Activated CD4-positive, CD25-positive, alpha-beta regulatory T cell treated with anti-CD3 and anti-CD28 coated beads, Interleukin-2, amount 50 U/mL, for 16 hours (primary cell): ENCODE measurements at places on chromosomes 6 and 20.
A peak's percentile ranks its signal among the peaks of the same experiment; 100 is the strongest.

DNA sequence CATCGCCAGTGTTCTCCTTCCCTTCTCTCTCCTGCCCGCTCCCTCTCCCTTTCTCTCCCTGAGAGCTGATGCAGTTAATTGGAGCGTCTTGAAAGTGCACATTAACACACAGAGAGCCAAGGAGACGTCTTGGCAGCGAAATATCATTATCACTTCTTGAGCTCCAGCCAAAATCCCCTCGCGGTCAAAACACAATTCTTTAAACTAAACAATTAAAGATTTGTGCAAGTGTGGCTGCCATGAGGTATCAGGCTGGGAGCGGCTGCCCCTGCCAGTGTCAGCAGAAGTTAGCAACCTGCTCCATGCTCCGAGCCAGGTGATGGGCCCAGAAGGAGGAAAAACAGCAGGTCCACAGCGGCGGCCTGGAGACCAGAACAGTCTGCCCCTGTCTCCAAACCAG, 100.9 kb upstream of the FOXP4 start:
- no peak for DNase-seq

- DNase-seq = no peak
These were observed 197.9 kb upstream of the SNX9 start for GRCh38 chr6:157625111-157625510.

DNA sequence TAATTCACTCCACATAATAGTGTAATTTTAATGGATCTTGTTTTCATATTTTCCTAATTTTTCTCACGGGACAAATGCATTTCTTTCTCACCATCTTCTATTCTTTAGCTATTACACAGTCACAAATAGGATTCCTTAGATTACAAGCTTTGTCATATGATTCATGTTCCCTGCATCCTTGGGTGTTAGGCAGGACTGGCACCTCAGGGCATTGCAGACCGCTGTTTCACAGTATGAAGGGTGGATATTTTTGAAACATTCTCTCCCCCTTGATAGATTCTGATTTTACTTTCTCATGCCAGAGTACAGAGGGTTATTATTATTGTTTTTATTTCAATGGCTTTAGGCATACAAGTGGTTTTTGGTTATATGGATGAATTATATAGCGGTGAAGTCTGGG, 602.5 kb downstream of the PHF3 start:
- no peak for DNase-seq

DNA sequence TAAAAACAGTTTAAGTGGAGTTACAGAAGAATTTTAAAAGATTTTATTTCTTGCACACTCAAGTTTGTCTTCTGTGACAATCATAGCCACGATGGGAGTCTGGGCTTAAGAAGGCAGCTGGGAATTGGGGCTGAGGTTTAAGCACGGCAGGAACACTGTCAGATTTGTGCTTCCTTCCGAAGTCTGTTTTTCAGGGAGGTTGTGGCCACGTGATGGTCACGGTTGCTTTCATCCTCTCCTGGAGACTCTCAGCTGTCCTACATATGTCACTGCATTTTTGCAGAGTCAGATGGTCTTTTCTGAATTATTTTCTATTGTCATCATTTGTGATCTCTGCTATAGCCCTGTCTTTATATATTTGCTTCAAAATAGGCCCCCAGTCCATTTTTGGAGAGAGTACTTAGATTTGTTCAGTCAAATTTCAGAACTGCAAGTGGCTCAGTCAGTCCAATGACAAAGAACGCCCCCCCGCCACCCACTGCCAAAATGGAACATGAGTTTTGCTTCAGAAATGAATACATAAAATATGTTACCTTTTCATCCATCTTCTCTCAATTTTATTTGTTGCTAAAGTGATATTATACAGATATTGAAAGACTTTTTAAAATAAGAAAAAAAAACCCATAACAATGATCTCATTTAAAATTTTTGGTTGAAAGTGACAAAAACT, 111.8 kb upstream of the ZFP64 start:
- no peak for DNase-seq

DNA sequence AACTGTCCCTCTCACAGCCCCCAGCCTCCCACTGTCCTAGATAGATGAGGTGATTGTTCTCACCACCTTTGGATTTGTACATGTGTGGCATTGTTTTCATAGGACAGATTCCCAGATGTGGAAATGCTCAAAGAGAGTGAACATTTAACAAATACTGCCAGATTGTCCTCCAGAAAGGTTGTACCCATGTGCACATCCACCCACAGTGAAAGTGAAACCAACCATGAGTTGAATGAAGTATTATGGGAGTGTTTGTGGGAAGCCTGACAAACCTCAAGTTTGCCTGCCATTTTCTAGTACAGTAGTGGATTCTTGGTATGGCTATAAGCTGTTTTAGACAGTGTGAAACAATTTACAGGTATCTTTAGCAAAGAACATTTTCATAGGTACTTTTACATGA, 42.7 kb downstream of the ANKRD6 start:
- DNase-seq = no peak

DNA sequence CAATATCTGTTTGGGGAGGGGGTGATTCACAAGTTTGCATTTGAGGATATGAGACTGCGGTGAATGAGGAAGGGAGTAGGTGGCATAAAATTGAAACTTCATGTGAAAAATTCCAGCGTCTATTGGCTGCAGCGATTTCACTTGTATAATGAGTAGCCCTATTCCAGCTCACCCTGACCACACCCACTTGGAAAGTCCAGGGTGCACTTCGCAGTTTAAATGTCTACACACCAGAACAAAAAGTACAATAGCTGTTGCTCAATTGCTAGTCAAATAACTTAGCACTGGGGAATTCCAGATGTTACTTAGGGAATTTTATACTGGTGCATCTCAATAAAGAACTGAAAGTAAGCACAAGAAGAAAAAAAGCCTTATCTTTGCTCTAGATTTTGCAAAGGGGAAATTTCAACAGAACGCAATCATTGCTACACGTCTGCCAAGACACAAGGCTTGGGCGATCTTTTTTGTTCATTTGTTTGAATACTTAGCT, 6.3 kb downstream of the TNFAIP3 start:
- DNase-seq = peak; percentile 54

DNA sequence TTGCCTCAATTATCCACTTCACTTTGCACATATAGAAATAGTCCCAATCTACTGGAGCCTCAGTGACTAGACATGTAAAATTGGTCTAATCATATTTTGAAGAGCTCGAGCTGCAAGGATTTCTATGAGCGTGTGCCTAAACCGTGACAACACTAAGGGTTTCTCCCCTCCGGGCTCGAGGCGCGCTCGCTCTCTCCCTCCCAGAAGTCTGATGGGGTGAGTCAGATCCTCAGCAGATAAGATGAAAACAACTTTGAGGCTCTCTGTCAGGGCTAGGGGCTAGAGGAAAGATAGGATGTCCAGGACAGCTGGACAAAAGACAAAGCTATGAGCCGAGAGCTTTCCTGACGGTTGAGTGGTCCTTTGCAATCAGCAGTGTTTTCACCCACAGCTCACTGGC, 16.8 kb downstream of the GNAS-AS1 start:
- DNase-seq = no peak

DNA sequence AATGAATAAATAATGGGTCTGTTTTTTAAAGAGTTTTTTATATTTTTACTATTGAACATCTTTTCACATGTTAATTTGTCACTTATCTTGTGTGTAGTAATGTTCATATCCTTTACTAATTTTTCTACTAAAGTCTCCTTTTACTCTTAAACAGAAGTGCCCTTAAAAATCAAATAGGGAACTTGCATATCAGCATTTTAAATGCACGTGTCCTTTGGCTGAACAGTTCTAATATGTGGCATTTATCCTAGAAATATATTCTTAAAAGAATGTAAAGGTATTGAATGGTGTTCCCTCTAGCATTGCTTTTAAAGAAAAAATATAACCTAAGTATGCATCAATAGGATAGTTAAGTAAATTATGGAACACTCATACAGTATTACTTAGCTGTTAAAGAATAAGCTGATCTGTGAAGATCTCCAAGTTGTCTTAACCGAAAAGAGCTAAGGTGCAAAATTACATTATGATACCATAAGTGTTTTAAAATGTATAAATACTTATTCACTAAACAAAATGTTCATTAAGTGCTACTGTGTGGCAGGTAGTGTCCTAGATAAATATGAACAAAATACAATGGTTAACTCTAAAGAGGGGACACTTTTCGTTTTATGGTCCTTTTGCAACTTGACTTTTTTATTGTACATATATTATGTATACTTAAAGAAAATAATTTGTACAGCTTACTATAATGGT, 631 bp upstream of the PGBD1 start:
- no peak for DNase-seq

- no peak for DNase-seq
These were observed 566.2 kb downstream of the CBLN4 start for GRCh38 chr20:55439070-55439469.

DNA sequence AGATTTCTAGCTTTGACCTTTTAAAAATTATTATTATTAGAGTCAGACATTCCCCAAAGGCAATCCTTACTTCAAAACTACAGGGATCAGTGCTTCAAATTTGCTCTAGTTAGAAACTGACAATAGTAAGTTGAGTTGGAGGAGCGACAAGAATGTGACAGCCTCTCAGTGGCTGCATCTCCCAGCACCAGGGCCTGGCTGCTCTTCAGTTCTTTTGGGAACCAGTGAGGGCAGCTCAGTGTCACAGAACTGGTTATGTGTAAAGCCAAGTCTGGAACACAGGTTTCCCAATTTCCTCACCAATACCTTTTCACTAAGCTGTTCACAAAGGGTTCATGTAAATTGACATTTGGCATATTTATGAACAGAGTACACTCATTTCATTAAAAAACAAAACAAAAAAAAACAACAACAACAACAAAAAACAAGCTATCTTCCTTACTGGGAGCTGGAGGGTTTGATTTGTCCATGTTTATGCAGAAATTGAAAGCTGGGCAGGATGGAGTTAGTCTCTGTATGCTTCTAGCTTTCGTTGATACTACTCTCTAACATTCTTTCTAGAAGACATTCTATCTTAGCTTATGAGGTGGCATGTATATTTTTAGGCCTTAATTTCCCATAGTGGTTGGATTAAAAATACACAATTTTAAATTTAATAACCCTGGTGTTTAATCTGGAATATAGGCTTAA, 95.0 kb downstream of the SAMD5 start:
- DNase-seq = no peak

GRCh38 chr20:20628314-20628713, 84.1 kb downstream of the RALGAPA2 start:
- DNase-seq = no peak

GRCh38 chr6:75892384-75892783, 143.3 kb downstream of the MYO6 start:
- no peak for DNase-seq

GRCh38 chr6:116327803-116328527, 42.8 kb upstream of the DSE start:
- no peak for DNase-seq

DNA sequence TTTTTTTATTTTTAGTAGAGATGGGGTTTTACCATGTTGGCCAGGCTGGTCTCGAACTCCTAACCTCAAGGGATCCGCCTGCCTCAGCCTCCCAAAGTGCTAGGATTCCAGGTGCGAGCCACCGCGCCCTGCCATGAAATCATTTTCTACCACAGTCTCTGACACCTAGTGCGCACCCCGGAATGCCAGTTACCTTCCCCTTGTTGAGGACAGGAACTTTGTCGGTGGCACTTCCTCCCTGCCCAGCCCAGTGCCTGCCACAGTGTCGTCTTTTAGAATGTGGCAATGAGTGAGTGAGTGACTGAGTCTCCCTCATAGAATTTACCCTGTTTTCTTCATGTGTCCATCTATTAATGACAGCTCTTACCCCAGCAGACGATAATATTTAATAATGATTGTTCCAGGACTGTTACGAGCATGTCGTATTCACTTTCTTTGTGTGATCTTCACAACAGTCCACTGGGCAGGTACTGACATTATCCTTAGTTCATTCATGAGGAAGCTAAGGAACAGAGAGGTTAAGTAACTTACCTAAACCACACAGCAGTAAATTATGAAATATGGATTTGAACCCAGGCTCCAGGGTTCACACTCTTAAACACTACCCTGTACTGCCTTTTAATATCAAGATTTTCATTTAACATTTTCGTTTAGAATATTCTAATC, 1.8 kb downstream of the OSBPL2 start:
- no peak for DNase-seq

- DNase-seq = no peak
These were observed 187.8 kb downstream of the SYNDIG1 start for GRCh38 chr20:24657196-24657595.

- DNase-seq = no peak
These were observed 26.0 kb downstream of the TAB2 start for GRCh38 chr6:149343501-149343900.

GRCh38 chr6:120355822-120356221, 978.5 kb downstream of the TBC1D32 start:
- DNase-seq = no peak

DNA sequence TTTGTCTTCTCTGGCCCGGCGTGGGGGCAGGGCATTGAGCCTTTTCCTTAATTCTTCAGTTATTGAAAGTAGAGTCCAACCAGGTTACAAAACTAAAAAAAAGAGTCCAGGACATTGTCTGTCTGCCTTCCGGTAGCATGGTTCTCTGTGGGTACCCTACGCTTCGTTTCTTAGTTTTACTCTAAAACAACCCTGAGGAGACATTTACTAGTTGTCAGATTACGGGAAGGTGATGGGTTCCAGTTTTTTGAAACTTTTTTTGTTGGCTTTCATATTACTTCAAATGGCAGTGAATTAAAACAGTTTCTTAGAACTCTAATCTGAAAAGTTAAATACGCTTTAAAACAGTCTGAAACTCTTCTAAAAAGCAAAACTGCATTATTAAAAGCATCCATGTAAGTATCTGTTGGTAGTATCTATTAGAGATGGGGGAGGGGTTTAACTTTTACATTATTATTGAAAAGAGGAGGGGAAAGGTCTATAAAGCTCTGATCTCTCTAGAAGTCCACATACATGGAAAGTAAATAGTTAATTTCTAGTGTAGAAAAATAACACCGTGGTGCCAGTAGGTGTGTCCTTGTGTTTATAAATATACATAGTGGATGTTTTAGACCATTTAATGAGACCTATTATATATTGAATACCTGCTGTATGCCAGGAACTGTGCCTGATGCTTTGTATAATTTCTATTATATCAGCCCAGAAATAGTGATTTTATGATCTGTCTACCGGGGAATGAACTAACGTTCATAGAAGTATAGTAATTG, 2.2 kb downstream of the BICRAL start:
- no peak for DNase-seq

DNA sequence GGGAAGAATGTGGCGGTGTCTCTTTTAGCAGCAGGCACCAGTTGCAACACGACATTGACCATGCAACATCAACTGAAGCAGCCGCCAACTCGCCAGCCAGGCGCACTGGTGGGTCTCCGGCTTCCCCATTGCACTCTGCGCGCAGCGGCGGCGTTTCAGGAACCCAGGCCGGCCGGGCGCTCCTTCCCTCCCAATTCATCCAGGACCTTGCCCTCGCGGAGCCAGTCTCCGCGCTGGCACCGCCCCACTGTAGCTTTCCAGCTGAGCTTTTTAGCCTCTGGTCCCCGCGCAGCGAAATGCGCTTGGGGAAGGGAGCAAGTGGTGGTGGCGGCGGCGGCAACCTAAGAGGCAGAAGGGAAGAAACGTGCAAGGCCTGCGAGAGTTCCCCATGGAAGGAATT, 297.9 kb upstream of the RIMS1 start:
- no peak for DNase-seq
